ENCODE measurements at places on chromosomes 7 and 10.

DNA sequence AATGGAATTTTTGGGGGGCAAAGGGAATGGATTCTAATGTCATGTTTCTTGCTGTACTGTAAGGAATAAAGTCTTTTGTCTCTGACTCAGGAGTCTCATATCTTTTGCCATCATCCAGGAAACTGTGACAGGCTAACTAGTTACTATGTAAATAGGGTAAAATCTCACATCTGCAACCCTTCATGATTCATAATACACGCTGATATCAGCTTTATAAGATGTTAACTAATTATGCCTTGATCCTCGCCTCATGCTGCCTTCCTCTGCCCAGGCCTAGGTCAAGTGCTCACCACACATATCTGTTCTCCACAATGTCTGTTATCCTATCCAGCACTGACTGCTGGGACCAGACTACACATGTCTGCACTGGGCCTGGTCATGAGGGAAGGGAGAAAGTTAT, 81.3 kb upstream of the CXCL12 start:
- DNase-seq = no peak

GRCh38 chr10:116674901-116675423, 54.2 kb downstream of the PNLIPRP2 start:
- no peak for DNase-seq

DNA sequence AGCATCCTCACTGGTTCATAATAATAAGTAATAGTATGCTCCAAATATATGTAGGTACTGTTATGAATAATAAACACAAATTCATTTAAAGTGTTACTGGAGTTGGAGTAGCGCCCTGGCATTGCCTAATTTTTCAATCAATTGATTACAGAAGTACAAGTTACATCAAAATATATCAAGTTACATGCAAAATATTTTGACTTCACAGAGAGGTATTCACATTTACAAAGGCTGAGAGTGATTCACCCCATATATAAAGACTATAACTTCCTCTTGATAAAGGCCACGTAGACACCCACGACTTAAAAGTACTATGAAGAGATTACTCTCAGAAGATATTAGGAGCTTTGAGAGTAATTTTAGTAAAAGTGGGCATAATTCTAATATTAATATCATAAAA, 13.6 kb upstream of the COL17A1 start:
- DNase-seq = no peak

DNA sequence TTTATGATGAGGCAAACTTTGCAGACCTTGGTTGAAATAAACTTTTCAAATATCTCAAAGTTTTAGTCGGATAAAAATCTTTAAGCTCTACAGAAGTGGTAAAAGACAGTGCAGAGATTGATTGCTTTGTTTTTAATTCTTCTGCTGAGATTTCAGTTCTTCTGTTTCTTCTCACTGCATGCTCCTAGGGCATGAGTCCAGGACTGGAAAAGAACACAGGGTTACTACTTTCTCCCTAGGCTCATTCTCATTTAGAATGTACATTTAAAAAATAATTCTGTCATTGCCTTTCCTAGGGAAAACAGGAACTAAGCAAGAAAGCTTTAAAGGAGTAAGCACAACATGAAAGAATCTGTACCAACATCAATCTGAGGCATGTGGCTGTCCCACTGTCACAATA, 256.7 kb upstream of the DGKB start:
- no peak for DNase-seq
